Upper lobe of left lung (tissue), 6 donors: ENCODE measurements at places on chromosomes 1 and 21. TPM values are rescaled to one million over a fixed set of nuclear protein-coding genes. Genes with fewer than 3 reads are reported as not detected.

DNA sequence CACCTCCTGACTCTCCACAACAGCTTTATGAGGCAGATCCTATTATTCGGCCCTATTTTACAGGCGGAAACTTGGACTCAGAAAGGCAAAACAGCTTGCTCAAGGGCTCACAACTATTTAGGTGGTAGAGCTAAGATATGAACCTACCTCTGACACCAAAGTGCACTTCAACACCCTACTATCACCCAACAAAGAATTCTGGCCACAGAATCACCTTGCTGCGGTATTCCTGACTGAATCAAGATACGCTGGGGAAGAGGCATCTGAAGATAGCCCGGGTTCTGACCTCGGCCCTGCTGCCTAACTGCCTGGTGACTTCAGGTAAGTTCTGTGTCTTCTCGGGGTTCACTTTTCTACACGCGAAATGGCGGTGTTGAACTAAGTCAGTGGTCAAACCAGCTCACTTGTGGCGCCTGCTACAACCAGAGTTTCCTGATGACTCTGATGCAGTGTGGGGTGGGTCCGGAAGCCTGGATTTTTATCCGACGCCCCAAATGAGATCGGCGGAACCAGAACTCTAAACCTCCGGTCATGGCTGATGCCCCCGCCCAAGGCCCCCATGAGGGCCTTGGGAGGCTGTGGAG, 608 bp downstream of the PEF1 start:
- H3K4me1 ChIP-seq: peaks cover 46% of the 10 kb centered on the region
- no peaks in the 10 kb centered on the region for H3K36me3 ChIP-seq
- no peak for DNase-seq
- no peaks in the 10 kb centered on the region for H3K27me3 ChIP-seq

Gene C1QC
- total RNA-seq: 358 TPM

GRCh38 chr1:1020000-1020404, at the start of gene AGRN:
TSS of gene AGRN (plus strand) at chr1:1020120. CDS start at chr1:1020173, 53 bp downstream.
- peaks cover 14% of the 10 kb centered on the region for H3K27me3 ChIP-seq
- no peaks in the 10 kb centered on the region for H3K36me3 ChIP-seq

Gene TBX19
- total RNA-seq: 1.2 TPM

DNA sequence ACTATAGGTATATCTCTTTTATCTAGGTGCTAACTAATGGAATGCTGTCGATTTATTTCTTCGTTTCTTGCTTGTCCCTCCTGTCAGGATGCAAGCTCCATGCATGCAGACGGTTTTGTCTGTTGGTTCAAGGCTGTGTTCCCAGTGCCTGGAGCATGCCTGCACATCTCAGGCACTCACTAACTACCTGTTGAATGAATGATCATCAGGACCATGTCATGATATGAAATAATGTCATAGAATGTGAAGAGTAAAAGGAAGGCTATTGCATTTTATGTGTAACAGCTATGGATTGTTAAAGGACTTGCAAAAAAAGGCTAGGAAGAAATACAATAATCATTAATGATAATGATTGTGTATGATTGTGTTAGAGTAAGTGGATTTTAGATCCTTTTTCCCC, 4.2 kb downstream of the GPR25 start:
- H3K36me3 ChIP-seq: no peaks in the 10 kb centered on the region
- H3K27me3 ChIP-seq: peaks cover 19% of the 10 kb centered on the region
- H3K4me1 ChIP-seq: peaks cover 14% of the 10 kb centered on the region
- no peak for DNase-seq

Gene COL9A2
- 4.2 TPM for total RNA-seq

- DNase-seq: no peak
- H3K36me3 ChIP-seq: no peaks in the 10 kb centered on the region
- H3K27ac ChIP-seq: no peak overlapping the region
- no peaks in the 10 kb centered on the region for H3K4me1 ChIP-seq
Measured at GRCh38 chr21:8992731-8993174, 1528.6 kb upstream of the TPTE start.

DNA sequence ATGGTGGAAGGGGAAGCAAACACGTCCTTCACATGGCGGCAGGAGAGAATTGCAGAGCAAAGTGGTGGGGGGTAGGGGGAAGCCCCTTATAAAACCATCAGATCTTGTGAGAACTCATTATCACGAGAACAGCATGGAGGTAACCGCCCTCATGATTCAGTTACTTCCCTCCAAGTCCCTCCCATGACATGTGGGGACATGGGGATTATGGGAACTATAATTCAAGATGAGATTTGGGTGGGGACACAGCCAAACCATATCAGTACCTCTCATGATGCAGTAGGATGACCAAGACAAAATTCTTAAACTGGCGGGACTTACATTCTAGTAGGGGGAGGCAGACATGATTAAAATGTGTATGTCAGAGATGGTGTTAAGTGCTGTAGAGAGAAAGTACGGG, 38.8 kb downstream of the WNT4 start:
- peaks cover 8% of the 10 kb centered on the region for H3K36me3 ChIP-seq
- peaks cover 3% of the 10 kb centered on the region for H3K4me1 ChIP-seq
- H3K4me3 ChIP-seq: no peak overlapping the region
- no peak for DNase-seq

Gene PRR9
- total RNA-seq: not detected

- no peaks in the 10 kb centered on the region for H3K4me1 ChIP-seq
- H3K27me3 ChIP-seq: no peaks in the 10 kb centered on the region
- H3K27ac ChIP-seq: no peak overlapping the region
- DNase-seq: no peak
- H3K4me3 ChIP-seq: no peak overlapping the region
- no peaks in the 10 kb centered on the region for H3K36me3 ChIP-seq
Measured at GRCh38 chr1:197284966-197285365, 16.9 kb downstream of the CRB1 start.

Gene SPATA46
- total RNA-seq: not detected

- no peaks in the 10 kb centered on the region for H3K4me1 ChIP-seq
- DNase-seq: no peak
- no peaks in the 10 kb centered on the region for H3K36me3 ChIP-seq
- H3K27me3 ChIP-seq: no peaks in the 10 kb centered on the region
Measured at GRCh38 chr21:8989721-8990325, 1531.6 kb upstream of the TPTE start.

GRCh38 chr1:90854397-90854924, 137.4 kb upstream of the BARHL2 start:
- H3K27me3 ChIP-seq: no peaks in the 10 kb centered on the region
- H3K4me1 ChIP-seq: peaks cover 22% of the 10 kb centered on the region
- no peak overlapping the region for H3K27ac ChIP-seq
- no peaks in the 10 kb centered on the region for H3K36me3 ChIP-seq
- H3K4me3 ChIP-seq: no peak overlapping the region

DNA sequence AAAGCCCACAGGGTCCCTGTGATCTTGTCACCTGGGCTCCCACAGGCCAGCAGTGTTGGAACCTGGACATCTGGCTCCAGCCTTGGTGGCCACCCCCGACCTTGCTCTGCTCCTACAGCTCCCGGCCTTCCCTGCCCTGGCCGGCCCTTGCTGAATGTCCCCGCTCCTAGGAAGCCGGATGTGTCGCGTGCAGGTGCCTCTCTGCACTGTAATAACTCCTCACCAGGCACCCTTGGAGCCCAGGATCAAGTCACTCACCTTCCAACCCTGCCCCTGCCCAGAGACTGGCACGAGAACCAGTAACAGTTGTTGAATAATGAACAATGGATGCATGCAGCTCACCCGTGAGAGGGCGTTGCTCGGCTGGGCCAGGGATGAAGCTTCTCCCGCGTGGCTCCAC, 12.1 kb downstream of the PDE9A start:
- no peak overlapping the region for H3K27ac ChIP-seq
- no peaks in the 10 kb centered on the region for H3K4me1 ChIP-seq
- H3K36me3 ChIP-seq: no peaks in the 10 kb centered on the region
- no peaks in the 10 kb centered on the region for H3K27me3 ChIP-seq

- no peaks in the 10 kb centered on the region for H3K4me1 ChIP-seq
- no peaks in the 10 kb centered on the region for H3K27me3 ChIP-seq
- no peak for DNase-seq
- no peak overlapping the region for H3K27ac ChIP-seq
- no peak overlapping the region for H3K4me3 ChIP-seq
Measured at GRCh38 chr21:21751286-21751685, 753.1 kb downstream of the NCAM2 start.

Gene C1orf116
- 196 TPM for total RNA-seq
